ENCODE measurements at places on chromosomes 5 and 9. TPM values are rescaled to one million over a fixed set of nuclear protein-coding genes. Genes with fewer than 3 reads are reported as not detected.

GRCh38 chr9:89408628-89409101 is 89.2 kb downstream of the SEMA4D start:
- no peak overlapping the region for H3K4me3 ChIP-seq
- H3K4me1 ChIP-seq = no peaks in the 10 kb centered on the region
- no peaks in the 10 kb centered on the region for H3K27me3 ChIP-seq
- no peaks in the 10 kb centered on the region for H3K36me3 ChIP-seq
- no peak overlapping the region for H3K27ac ChIP-seq

- no peak for DNase-seq
- H3K27me3 ChIP-seq = no peaks in the 10 kb centered on the region
- H3K27ac ChIP-seq = no peak overlapping the region
- H3K4me1 ChIP-seq = no peaks in the 10 kb centered on the region
- peaks cover 13% of the 10 kb centered on the region for H3K36me3 ChIP-seq
- H3K4me3 ChIP-seq = no peak overlapping the region
Observed at GRCh38 chr5:143219696-143220095, 183.8 kb downstream of the NR3C1 start.

GRCh38 chr5:143551820-143552251 is 148.3 kb upstream of the NR3C1 start:
- no peak overlapping the region for H3K27ac ChIP-seq
- H3K4me1 ChIP-seq = no peaks in the 10 kb centered on the region
- no peak for DNase-seq
- no peak overlapping the region for H3K4me3 ChIP-seq
- H3K27me3 ChIP-seq = no peaks in the 10 kb centered on the region

DNA sequence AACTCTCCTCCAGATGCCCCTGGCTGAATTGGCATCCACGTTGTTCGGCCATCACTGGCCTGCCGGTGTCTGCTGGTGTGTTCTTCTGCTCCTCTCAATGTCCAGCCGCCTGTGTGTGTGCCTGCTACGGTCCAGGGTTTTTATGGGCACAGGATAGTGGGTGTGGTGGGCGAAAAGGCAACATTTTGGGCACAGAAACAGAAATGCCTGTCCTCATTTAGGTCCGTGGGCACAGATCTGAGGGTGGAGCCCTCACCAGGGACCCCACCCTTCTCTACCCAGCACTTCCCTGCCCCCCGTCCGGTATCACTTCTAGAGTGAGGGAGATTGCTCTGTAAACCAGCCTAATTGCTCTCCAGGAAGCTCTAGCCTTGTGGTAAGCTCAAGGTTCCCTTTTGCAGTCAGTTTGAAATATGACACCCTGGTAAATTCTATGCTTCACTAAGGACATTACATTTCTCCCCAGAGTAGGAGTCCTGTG is 410.1 kb downstream of the MAT2B start:
- no peak overlapping the region for H3K4me3 ChIP-seq
- no peak for DNase-seq
- no peak overlapping the region for H3K27ac ChIP-seq
- no peaks in the 10 kb centered on the region for H3K36me3 ChIP-seq

- no peak overlapping the region for H3K4me3 ChIP-seq
- H3K27me3 ChIP-seq = no peaks in the 10 kb centered on the region
- no peaks in the 10 kb centered on the region for H3K4me1 ChIP-seq
- DNase-seq = no peak
- H3K27ac ChIP-seq = no peak overlapping the region
Observed at GRCh38 chr5:2201421-2201820, 318.7 kb upstream of the IRX4 start.

DNA sequence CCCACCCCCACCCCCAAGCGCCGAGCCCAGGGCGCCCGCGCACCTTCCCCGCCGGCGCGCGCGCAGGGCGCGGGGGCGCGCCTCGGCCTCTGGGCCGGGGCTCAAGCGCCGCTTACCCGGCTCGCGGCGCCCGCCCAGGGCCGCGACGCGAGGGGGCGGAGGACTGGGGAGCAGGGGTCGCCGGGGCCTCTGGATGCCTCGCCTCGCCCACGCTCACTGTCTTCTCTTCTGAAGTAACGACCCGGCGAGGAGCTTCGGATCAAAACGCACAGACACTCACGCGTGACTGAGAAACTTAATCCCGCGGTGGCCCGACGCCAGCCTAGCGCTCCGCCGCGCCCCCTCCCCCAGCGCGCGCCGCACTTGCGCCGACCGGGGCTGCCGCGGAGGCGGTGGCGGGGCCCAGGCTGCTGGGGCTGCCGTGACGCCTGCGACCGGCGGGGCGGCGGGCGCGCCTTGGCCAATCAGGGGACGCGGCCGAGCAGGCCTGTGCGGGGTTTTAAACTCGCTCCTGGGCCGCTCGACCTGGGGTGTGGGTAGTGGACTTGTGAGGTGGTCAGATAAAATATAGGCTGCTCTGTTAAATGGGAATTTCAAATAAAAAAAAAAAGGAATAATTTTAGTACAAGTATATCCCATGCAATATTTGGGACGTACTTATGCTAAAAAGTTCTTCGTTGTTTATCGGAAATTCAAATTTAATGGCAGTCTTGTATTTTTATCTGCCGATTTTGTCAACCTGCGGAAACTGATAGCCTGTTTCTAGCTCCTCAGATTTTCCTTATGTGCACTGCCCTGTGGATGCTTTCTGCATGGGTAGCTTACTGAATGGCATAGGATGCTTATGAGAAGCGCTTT is at the start of gene MPDZ:
TSS of gene MPDZ (minus strand) at position 409 of the 858 bp plus-strand sequence. CDS start 29,377 bp downstream, outside the sequence.
- DNase-seq = peak; percentile 89
- peak within 1 kb of the TSS; percentile 94 for H3K27ac ChIP-seq
- H3K4me1 ChIP-seq = peaks cover 4% of the 10 kb centered on the region
- no peaks in the 10 kb centered on the region for H3K27me3 ChIP-seq
- H3K36me3 ChIP-seq = no peaks in the 10 kb centered on the region
- H3K4me3 ChIP-seq = peak within 1 kb of the TSS; percentile 75

The CCDC187 gene
- total RNA-seq = not detected

GRCh38 chr9:16245756-16246440 is 624.6 kb downstream of the BNC2 start:
- DNase-seq = no peak
- no peak overlapping the region for H3K4me3 ChIP-seq
- H3K4me1 ChIP-seq = peaks cover 12% of the 10 kb centered on the region

- H3K4me1 ChIP-seq = no peaks in the 10 kb centered on the region
- no peak overlapping the region for H3K27ac ChIP-seq
- no peaks in the 10 kb centered on the region for H3K36me3 ChIP-seq
Observed at GRCh38 chr5:1152156-1152555, 40.3 kb upstream of the SLC12A7 start.

The OBP2B gene
- not detected for total RNA-seq

The WDR55 gene
- 18.5 TPM for total RNA-seq

The PCDHB6 gene
- 1.9 TPM for total RNA-seq

- H3K4me3 ChIP-seq = no peak overlapping the region
- DNase-seq = no peak
- no peaks in the 10 kb centered on the region for H3K36me3 ChIP-seq
- peaks cover 3% of the 10 kb centered on the region for H3K27me3 ChIP-seq
- no peaks in the 10 kb centered on the region for H3K4me1 ChIP-seq
Observed at GRCh38 chr5:166963596-166963995, 1327.8 kb upstream of the WWC1 start.

GRCh38 chr5:45205403-45205961 is 396.7 kb downstream of the MRPS30 start:
- H3K4me3 ChIP-seq = no peak overlapping the region
- no peak for DNase-seq
- no peak overlapping the region for H3K27ac ChIP-seq

The SH2D3C gene
- total RNA-seq = 34.8 TPM

- no peak for DNase-seq
- H3K4me3 ChIP-seq = no peak overlapping the region
- no peaks in the 10 kb centered on the region for H3K36me3 ChIP-seq
Observed at GRCh38 chr5:28344836-28345433, 1306.5 kb upstream of the CDH9 start.

The PIGO gene
- 12.0 TPM for total RNA-seq

The DAPK1 gene
- total RNA-seq = 41.7 TPM

DNA sequence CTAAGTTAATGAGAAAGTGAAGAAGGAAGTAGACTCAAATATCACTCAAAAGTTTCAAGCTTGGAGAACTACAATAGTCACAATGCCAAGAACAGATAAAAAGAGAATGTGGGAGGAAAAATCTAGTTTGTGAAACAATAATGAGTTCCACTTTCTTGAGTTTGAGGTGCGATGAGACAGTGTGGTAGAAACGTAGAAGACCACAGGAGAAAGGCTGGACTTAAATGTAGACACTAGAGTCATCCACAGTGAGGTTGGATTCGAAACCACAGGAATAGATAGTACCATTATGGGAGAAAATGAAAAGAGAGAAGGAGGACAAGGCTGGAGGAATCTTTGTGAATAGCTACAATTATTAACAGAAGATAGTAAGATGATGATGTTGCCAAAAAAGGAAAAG is 141.1 kb upstream of the LRRTM2 start:
- no peaks in the 10 kb centered on the region for H3K27me3 ChIP-seq
- no peaks in the 10 kb centered on the region for H3K36me3 ChIP-seq
- no peaks in the 10 kb centered on the region for H3K4me1 ChIP-seq
- no peak for DNase-seq
- H3K27ac ChIP-seq = no peak overlapping the region

Data from aorta (tissue), 5 donors.